ENCODE measurements at places on chromosomes 16 and 17.

GRCh38 chr16:11034481-11034931 is 90.1 kb downstream of the CLEC16A start:
- no peak for DNase-seq

GRCh38 chr17:1488826-1489270 is 3.6 kb downstream of the MYO1C start:
- no peak for DNase-seq

GRCh38 chr16:14501331-14502255 is 128.5 kb downstream of the PARN start:
- peak; percentile 97 for DNase-seq

DNA sequence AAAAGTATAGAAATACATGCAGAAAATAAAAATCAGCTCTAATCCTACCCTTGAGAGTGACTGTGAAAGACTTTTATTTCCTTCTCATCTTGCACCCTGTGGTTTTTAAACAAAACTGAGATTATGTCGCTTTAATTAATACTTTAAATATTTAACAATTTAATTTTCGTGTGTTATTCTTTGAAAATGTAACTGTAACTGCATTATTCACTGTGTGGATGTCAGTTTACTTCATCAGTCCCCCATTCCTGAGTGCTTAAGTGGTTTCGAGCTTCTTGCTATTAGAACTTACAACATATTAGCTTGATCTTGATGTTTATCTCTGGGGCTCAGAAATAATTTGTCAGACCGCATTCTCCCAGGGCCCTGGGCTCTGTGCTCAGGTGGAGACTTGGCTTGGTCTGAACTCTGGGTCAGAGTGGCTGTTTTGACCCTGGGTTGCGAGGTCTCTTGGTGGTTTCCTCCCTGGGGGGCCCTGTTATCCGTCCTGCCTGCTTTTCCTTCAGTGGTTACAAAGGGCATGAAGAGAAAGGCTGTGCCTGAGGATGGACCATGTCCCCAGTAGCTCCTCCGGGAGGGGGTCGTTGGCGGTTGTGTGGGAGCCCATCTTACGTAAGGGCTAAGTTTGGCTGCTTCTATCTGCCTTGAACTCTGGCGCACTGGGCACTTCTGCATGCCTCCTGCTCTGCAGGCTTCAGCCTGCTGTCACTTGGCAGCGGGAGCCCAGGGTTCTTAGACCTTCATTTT is 25.7 kb downstream of the AKAP1 start:
- no peak for DNase-seq

DNA sequence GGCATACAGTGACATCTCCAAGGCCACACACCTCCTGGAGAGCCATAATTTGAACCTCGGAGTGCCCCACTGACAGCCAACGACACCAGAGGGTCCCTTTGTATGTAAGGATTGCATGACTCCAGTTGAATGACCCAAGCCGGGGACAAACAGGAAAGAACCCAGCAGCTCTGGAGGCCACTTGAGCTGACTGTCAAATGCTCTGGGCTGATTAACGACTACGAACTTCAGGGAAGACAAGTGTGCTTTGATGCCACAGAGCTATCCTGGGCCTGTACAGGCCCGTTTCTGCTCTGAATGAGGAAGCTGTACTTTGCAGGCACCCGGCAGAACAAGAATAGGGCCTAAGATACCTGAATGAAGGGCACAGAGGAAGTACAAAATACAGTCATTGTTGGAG is 404.6 kb downstream of the SLC39A11 start:
- DNase-seq = no peak

GRCh38 chr17:5304636-5305035 is 22.6 kb downstream of the RABEP1 start:
- no peak for DNase-seq

DNA sequence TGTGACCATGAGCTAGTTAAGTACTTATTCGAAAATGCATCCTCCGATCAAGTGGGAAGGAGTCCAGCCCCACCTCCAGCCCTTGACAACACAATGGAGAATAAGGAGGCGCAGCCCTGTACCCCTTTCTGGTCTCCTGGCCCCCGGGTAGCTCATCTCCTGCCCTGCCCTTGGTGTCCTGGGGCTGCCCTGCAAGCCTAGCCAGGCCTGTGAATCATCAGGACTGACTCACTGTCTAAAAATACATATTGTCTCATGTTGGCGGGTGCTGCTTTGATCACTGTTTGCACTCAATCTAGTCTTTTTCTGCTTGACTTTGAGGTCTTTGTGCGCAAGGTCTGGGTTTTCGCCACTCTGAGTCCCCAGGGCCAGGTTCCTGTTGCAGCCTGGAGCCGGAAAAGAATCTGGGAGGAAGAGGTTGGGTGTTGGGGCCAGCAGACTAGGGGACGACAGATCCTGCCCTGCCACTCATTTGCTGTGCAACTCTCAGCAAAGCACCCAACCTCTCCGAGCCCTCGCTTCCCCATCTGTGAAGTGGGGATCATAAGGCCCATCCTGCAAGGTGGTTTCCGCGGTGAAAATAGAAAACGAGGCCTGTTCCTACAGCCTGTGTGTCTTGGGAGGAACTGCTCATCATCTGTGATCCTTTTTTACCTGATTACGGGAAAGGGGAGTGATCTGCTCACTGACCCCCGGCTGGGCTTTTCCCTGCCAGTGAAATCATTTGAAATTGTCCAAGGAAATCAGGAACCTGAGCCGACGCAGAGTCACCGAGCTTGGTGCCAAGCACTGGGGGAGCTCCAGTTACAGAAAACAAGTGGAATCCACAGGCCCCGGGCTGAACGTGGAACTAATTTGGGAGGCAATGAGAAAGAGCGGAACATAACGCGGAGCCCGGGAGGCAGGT is 230.4 kb downstream of the PARN start:
- peak; percentile 62 for DNase-seq

- DNase-seq = peak; percentile 31
Measured at GRCh38 chr17:44314869-44315661, 6.7 kb downstream of the RUNDC3A start.

GRCh38 chr17:73308017-73308823 is 3.6 kb downstream of the CDC42EP4 start:
- peak; percentile 98 for DNase-seq

DNA sequence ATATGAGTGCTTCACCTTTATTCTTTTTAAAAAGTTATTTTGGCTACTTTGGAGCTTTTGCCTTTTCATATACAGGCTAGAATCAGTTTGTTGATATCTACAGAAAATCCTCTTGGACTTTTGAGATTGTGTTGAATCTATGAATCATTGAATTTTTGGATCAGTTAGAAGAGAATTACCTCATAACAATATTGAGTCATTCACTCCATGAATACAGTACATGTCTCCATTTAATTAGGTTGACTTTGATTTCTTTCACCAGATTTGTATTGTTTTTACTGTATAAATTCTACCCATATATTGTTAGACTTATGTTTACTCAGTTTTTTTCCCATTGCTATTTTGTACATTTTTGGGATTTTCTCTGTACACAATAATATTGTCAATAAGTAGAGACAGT is 54.4 kb downstream of the TAOK1 start:
- DNase-seq = peak; percentile 52

GRCh38 chr16:80664786-80665185 is 124.0 kb downstream of the DYNLRB2 start:
- no peak for DNase-seq

DNA sequence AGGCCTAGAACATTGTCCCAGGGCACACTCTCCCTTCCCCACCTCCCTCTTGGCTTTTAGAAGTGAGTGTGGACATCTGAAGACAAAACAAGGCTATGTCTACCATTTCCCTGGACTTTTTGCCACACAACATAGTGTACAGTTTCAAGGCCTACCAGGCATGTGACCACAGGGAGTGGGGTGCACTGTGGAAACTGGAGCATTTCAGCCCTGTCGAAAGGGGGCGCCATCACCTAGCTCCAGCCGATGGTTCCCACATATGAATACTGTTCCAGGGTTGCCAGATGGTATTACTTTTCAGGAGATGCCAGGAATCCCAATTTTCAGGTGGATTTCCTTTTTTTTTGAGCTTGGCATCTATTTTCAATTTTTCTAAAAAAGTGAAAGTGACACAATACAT is 140.7 kb downstream of the KATNIP start:
- peak; percentile 30 for DNase-seq

GRCh38 chr17:61856035-61856434 is 7.3 kb downstream of the BRIP1 start:
- DNase-seq = no peak
